ENCODE measurements at places on chromosomes 4 and X. TPM values are rescaled to one million over a fixed set of nuclear protein-coding genes. Genes with fewer than 3 reads are reported as not detected.

The ADH1B gene
- total RNA-seq: not detected

The KLHL13 gene
- total RNA-seq: 0.81 TPM

The ADGRG2 gene
- total RNA-seq: 6.5 TPM

The F8A3 gene
- 0.41 TPM for total RNA-seq

The MTNR1A gene
- not detected for total RNA-seq

The GLUD2 gene
- 2.5 TPM for total RNA-seq

The TSPAN7 gene
- total RNA-seq: 1.1 TPM

The MMRN1 gene
- total RNA-seq: not detected

The UCP1 gene
- not detected for total RNA-seq

The ZNF141 gene
- not detected for total RNA-seq

The NPY1R gene
- 1.4 TPM for total RNA-seq

The ADRA2C gene
- 5.9 TPM for total RNA-seq

The CCNG2 gene
- 5.2 TPM for total RNA-seq

The NSG1 gene
- total RNA-seq: 7.0 TPM

The PLXNA3 gene
- total RNA-seq: 9.7 TPM

The RBMX gene
- 528 TPM for total RNA-seq

The GYG2 gene
- 7.2 TPM for total RNA-seq

The BMPR1B gene
- not detected for total RNA-seq

The FRAS1 gene
- 0.81 TPM for total RNA-seq

The CXCL1 gene
- total RNA-seq: not detected

The POU3F4 gene
- total RNA-seq: not detected

The MAGEC2 gene
- not detected for total RNA-seq

The TEX11 gene
- total RNA-seq: 0.22 TPM

The CTAG2 gene
- total RNA-seq: not detected

The SULT1E1 gene
- not detected for total RNA-seq

The FAM9C gene
- not detected for total RNA-seq

The TCEAL6 gene
- not detected for total RNA-seq

The KCTD8 gene
- total RNA-seq: not detected

The CSAG3 gene
- total RNA-seq: not detected

The EDA2R gene
- 9.7 TPM for total RNA-seq

The FGFBP1 gene
- total RNA-seq: not detected

The FGF13 gene
- not detected for total RNA-seq

The SLAIN2 gene
- total RNA-seq: 38.1 TPM

The PABPC4L gene
- total RNA-seq: 7.8 TPM

The ACOT9 gene
- 135 TPM for total RNA-seq

The CASP6 gene
- 74.0 TPM for total RNA-seq

The CXorf49 gene
- total RNA-seq: not detected

The TRPC5OS gene
- total RNA-seq: not detected

The CXCL9 gene
- total RNA-seq: not detected

The THAP6 gene
- 7.8 TPM for total RNA-seq

The TCEAL1 gene
- 26.3 TPM for total RNA-seq

The WAS gene
- total RNA-seq: 0.62 TPM

The TMEM154 gene
- 72.2 TPM for total RNA-seq

The VEGFC gene
- total RNA-seq: 39.3 TPM

The HERC5 gene
- 14.5 TPM for total RNA-seq

Data from A172 (cell line).